ENCODE measurements at places on chromosomes 16 and 17.

DNA sequence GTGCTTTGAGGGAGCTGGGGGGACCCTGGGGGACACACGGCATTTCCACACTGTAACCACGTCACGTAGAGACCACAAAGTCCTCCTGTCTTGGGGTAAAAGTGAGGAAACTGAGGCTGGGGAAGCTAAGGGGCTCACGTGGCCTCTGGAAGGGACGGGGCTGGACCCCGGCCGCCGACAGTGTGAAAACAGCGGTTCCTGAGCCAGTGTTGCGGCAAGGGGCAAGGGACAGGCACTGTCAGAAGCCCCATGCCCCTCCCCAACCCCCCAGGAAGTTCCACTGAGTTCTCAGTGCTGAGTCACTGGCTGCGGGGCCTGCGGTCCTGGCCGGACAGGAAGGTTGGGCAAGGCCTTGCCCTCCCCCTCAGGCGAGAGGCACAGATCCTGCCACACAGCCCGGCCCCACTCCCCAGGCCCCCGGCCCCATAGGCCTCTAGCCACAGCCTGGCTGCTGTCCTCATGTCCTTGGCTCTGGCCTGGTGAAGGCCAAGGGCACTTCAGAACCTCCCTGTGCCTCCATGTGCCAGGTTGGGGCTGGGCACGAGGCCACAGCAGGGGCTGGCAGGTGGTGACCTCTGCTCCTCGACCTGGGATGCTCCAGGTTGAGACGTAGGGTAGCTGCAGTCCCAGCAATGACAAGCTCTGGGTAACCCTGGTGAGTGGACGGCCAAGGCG, 5.0 kb upstream of the CCDC57 start:
- no peak for DNase-seq

- no peak for DNase-seq
These were observed 20.5 kb downstream of the METTL9 start for GRCh38 chr16:21619765-21620425.

DNA sequence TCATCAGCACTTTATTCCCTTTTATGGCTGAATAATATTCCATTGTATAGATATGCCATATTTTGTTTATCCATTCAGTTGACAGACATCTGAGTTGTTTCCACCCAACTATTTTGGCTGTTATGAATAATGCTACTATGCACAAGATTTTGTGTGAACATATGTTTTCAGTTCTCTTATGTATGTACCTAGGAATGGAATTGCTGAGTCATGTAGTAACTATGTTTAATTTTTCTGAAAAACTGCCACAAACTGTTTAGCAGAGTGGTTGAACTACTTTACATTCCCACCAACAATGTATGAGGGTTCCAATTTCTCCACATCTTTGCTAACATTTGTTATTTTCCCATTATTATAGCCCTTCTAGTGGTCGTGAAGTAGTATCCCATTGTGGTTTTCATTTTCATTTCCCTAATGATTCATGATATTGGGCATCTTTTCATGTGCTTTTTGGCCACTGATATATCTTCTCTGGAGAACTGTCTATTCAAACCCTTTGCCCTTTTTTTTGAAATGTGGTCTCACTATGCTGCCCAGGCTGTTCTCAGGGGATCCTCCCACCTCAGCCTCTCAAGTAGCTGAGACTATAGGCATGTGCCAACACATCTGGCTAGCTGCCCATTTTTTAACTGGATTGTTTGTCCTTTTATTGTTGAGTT, 26.3 kb downstream of the SMURF2 start:
- no peak for DNase-seq

- no peak for DNase-seq
These were observed 855 bp downstream of the TUFM start for GRCh38 chr16:28845293-28845692.

GRCh38 chr17:42291129-42291528, 2.8 kb downstream of the STAT5A start:
- no peak for DNase-seq

GRCh38 chr17:48037838-48038323, 284 bp upstream of the COPZ2 start:
- no peak for DNase-seq

- DNase-seq: no peak
These were observed 15.0 kb downstream of the TRIM25 start for GRCh38 chr17:56898874-56899273.

GRCh38 chr16:588639-588888, 1.3 kb upstream of the RAB40C start:
- DNase-seq: peak; percentile 55

GRCh38 chr16:8796469-8797363, 723 bp downstream of the TMEM186 start:
- no peak for DNase-seq

DNA sequence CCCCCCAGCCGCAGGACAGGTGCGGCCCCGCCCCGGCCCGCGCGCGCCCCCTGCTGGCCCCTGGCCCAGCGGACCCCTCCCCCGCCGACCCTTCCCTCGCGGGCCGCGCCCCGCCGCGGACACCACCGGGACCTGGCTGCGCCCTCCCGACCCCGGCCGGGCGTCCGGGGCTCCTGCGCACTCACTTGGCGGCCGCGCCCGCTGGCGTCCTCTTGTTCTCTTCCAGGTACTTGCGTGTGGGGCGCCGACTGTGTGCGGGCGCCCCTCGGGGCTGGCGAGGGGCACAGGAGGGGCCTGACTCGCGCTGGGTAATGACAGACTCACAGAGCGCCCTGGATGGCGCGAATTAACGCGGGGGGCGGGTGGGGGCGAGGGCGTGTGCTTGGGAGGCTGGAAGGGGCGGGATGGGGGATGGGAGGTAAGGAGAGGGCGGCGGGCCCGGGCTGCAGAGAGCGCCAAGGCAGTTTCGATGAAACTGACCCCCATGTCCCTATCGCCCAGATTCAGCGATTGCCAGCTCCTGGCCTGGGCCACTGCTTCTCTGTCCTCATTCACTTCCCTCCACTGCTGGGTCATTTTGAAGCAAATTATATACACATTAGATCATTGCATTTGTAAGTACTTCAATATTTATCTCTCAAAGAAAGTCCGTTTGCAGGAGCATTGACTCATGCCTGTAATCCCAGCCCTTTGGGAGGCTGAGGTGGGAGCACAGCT, 445 bp upstream of the DBNDD1 start:
- DNase-seq: no peak

DNA sequence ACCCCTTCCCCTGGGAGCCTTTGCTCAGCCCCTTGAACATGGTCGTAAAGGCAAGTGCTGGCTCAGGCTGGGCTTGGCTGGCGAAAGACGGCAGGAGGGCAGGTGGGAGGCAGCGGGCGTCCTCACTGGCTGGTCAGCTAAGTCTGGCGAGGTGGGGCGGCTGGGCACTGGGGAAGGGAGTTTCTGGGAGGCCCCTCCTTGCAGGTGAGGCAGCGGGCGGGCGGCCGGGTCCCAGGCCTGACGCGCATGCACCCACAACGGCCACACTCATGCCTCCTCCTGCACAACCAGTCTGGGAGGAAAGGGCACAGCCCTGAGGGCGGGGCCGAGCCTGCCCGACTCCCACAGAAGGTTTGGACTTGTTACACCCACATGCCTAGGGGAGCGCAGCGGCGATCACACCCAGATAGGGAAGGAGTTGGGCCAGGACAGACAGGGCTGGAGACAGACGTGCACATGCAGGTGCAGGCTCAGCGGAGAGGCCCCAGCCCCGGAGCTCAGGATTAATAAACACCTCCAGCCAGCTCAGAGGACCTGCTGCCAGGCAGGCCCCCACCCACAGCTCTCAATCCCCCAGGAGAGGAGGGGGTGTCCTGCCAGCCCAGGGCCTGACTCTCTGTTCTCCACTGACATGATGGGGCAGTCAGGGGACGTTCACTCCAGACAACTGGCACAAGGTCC, at the start of gene EVPL:
Gene EVPL, minus strand, starts transcription at position 148 of the 681 bp plus-strand sequence. Its CDS starts 108 bp downstream, at position 40.
- DNase-seq: no peak

- no peak for DNase-seq
These were observed 63.5 kb upstream of the PLCG2 start for GRCh38 chr16:81715358-81716196.

DNA sequence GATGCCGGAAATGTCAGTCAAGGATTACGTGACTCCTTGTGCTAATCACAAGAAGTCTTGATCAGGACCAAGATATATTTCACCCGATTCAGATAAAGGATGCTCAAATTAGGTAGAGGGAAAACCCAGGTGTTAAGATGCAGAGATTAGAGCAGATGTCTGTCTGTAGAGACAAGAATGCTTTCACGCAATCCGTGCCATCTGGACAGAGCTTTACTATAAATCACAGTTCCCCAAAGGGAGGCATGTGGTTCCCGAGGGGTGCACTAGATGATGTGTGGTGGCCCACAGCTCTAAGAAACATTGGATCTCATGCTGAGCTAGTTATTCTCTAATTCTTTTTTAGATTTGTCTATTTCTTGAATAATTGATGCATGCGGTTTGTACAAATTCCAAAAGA, 9.8 kb upstream of the MAP3K14 start:
- DNase-seq: no peak

- DNase-seq: no peak
These were observed 46.0 kb downstream of the HOXB1 start for GRCh38 chr17:48484850-48485249.

DNA sequence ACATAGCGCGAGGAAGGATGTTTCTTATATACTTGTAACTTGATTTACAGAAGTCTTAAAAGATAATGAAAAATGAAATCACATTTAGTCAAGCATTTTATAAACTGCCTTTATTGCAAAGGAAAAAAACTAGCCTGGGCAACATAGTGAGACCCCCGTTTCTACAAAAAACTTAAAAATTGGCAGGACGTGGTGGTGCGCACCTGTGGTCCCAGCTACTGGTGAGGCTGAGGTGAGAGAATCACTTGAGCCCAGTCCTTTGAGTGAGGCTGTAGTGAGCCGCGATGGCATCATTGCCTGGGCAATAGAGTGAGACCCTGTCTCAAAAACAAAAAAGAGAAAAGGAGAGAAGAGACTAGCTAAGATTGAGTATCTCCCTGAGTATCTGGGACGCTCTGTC, 145.2 kb upstream of the CIBAR2 start:
- DNase-seq: no peak

DNA sequence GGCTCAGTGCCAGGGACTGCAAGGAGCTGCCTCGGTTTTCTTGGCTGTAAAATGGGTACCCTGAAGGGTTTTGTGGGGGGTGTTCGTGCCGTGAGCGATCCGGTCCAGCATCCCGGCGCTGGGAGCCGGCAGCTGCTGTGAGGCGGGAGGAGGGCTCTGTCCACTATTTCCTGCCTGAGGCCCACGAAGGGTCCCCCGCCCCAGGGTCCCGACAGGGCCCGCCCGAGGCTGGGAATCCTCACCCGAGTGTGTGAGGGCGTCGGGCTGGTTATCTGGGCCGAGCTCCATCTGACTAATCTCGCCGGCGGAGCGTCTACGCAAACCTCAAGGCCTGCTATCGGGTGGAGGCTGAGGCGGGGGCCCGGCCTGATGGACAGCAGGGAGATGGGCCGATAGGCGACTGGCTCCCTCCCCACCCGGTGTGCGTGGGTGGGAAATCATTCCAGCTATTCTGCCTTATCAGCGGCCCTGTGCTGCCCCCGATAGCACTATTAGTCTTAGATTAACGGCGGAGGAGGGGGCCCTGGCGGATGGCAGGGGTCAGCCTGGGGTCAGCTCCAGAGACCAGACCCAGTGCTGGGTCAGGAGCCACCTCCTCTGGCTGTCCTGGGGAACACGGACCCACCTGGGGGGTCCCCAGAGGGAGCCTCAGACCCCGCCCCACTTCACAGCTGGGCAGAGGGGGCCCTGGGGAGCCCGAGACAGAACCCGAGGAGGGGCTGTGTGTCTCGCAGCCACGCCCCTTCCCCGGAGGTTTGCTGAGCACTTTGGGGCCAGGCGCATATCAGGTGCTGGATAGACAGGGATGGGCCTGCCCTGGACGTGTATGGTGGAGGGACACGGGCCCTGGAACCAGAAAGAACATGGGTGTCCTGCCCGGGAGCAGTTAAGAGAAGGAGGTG, 44.7 kb downstream of the ZFPM1 start:
- DNase-seq: no peak

DNA sequence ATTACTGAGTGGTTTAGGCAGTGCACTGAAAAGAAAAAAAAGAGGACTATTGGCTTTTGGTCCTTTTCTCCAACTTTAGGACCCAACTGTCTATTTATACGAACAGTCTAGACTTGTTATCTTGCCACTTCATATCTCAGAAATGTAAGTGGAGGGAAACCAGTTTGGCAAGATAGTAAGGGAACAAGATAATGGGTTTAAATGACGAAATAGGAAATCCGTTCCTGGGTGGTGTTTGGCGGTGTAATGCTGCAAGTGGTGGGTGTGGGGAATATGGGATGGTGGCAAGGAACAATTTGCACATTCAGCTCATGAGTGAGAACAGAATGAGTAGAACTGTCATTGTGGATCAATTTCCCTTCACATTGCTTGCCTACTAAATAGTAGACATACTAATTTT, 44.7 kb downstream of the GRB7 start:
- no peak for DNase-seq

GRCh38 chr16:8866118-8866883, 2.5 kb downstream of the CARHSP1 start:
- DNase-seq: no peak

GRCh38 chr17:22515599-22515998, 823.3 kb downstream of the KCNJ18 start:
- DNase-seq: no peak

- DNase-seq: no peak
These were observed 2.2 kb downstream of the TXNL4B start for GRCh38 chr16:72091217-72091616.

GRCh38 chr17:29062215-29062614, 19.3 kb downstream of the PIPOX start:
- DNase-seq: no peak

GRCh38 chr17:74646231-74646630, 22.7 kb upstream of the CD300E start:
- no peak for DNase-seq

- DNase-seq: no peak
These were observed 916.1 kb downstream of the KCNJ2 start for GRCh38 chr17:71085238-71086033.

GRCh38 chr17:60311936-60312335, 80.0 kb downstream of the USP32 start:
- no peak for DNase-seq

DNA sequence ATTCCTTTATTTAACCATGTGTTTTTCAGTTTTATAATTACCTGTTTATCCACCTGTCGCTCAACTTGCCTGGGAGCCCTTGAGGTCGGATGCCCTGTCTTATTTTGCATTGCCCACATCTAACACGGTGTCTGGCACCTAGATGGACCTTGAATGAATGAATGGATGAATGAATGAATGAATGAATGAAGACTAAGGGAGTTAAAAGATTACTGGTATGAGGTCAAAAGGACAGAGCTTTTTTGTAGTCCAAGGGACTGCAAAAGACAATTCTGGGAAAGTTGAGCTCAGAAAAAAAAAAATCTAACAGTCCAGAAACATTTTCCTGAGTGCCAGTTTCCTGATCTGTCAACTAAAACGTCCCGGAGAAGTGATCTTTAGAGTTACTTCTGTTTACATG, 244.6 kb upstream of the MYOCD start:
- no peak for DNase-seq

DNA sequence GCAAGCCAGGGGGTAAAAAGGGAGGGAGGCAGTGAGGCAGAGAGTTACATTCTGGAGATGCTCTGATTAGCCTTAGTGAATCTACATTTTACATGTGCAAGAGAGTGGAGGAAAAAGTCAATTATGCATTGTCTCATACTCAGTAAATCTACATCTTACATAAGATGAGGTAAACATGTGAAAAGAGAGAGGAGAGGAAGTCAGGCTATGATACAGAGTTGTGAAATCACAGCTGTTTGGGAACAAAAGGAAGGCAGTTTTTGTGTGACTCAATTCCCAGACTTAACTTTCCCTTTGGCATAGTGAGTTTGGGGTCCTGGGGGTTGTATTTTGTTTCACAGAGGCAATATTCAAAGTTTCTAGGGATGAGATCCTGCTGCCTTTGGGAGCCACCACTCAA, 67.8 kb downstream of the GP2 start:
- DNase-seq: no peak

GRCh38 chr17:65293584-65294180, 156.5 kb downstream of the RGS9 start:
- DNase-seq: no peak

GRCh38 chr17:29057361-29057760, 14.4 kb downstream of the PIPOX start:
- DNase-seq: no peak

Measured in stimulated activated CD4-positive, alpha-beta T cell treated with anti-CD3 and anti-CD28 coated beads, TNF-alpha, amount 100 ng/mL, for 1 hour (primary cell).